ENCODE measurements at places on chromosomes 5 and 9.

GRCh38 chr9:71924576-71924975 lies 13.1 kb downstream of the C9orf85 start:
- no peak for DNase-seq

GRCh38 chr5:137791799-137792198 lies 37.6 kb upstream of the HNRNPA0 start:
- DNase-seq: no peak

GRCh38 chr9:38526591-38526990 lies 93.8 kb downstream of the ANKRD18A start:
- no peak for DNase-seq

DNA sequence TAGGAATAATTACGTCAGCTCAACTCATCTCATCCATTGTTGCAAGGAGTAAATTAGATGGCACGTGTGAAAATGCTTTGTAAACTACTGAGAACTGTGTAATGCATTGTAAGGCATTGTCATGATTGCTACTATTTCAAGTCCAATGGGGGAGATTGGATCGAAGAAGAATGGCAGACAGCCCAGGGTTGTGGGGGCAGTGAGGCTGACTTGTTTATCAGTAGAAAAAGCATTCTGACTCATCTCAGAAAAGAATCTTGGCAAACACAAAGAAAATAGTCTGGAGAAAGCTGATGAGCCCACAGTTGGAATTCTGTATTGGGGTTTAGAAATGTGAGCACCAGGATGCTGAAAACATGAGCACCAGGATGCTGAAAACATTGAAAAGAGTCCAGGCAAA lies 28.0 kb upstream of the DAP start:
- no peak for DNase-seq

- no peak for DNase-seq
Observed at GRCh38 chr5:132501961-132502931, 11.7 kb upstream of the IRF1 start.
